Kidney capillary endothelial cell (primary cell): ENCODE measurements at places on chromosomes 3 and 15.

DNA sequence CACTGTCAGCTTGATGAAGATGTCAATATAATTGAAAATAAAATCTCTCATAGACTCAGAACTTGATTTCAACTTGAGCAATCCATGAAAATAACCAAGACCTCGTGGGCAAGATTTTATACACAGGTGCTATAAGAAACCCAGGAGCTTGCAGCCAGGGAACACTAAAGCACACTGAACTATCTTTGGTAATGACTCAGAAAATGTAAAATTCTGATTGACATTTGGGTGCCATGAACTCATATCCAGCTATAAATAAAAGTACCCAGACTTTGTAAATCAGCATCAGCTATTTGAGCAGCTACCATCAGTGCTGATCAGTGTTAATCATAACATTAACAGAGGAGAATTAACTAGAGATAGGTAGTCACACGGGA lies 61.5 kb downstream of the PLCH1 start:
- no peak for DNase-seq

- DNase-seq = no peak
These were observed 283.3 kb downstream of the KLF13 start for GRCh38 chr15:31609906-31610305.

GRCh38 chr3:122055215-122055614 lies at the start of gene CD86:
Gene CD86 (plus strand): TSS chr3:122055362. CDS start chr3:122055490, 128 bp downstream.
- DNase-seq = no peak

DNA sequence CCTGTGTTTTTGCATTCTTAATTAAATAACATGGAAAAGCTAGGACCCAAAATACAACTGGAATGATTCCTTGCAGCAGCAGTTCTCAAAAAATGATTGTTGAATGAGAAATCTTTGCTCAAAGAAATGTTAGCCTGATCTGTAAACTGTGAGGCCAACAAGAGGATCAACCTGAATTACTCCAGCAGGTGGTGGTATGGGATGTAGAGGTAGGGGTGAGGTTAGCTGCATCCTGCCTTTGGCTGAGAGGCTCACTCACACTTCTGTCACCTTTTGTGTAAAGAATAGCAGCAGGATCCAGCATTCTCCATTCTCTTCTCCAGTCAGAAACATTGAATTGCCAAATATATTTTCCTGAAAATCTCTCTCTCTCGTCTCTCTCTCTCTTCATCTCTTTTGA lies 26.5 kb upstream of the FAM98B start:
- DNase-seq = no peak

DNA sequence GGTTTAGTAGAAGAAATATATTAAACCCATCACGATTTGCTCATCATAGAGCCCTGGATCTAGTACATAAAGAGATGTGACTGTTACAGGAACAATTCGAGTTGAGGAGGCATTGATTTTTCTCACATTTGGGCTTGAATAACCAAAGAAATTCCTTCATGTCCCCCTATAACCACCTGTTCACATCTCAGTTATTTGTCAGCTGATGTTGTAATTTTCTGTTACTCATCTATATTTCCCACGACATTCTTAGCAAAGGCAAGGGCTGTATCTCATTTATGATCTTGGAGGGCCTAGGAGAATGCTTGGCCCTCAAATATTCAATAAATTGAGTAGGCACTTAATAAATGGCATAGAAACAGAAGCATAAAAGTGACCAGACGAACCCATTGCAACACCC lies 36.4 kb upstream of the GYG1 start:
- DNase-seq = no peak

- DNase-seq = no peak
These were observed 643.1 kb downstream of the MECOM start for GRCh38 chr3:169020371-169020770.

DNA sequence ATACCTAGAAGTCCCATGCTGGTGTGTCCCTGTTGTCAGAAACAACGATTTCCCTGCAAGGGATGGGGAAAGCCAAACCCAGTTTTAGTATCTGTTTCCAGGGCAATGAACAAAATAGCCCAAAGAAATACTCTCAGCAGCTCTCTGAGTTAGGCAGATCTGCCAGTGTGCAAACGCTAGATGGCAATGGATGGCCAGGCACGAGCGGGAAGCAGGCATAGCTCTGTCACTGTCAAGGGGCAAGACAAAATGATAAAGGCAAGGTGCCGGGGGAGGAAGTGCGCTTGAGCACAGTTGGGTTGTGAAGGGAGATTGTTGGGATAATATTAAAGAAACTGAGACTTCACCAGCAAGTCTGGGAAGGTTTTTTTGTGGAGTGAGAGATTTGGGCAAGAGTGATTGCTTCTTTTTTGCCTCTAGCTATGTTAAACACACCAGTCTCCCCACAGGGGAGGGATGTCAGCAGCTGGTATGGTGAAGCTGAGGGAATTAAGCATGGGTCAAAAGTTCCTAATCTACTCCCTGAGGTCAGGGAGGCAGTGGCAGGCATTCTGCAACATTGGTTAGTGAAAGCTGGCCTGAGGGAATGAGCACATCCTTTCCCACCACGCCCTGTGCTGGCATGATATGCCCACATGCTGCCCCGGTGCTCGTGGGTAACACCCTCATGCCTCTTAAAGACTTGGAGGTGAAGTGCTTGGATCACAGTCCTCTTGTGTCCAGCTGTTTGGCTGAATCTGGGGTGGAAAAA lies 117.5 kb downstream of the PDCD6IP start:
- no peak for DNase-seq

GRCh38 chr3:174495311-174495710 lies 363.8 kb upstream of the NAALADL2 start:
- DNase-seq = no peak

DNA sequence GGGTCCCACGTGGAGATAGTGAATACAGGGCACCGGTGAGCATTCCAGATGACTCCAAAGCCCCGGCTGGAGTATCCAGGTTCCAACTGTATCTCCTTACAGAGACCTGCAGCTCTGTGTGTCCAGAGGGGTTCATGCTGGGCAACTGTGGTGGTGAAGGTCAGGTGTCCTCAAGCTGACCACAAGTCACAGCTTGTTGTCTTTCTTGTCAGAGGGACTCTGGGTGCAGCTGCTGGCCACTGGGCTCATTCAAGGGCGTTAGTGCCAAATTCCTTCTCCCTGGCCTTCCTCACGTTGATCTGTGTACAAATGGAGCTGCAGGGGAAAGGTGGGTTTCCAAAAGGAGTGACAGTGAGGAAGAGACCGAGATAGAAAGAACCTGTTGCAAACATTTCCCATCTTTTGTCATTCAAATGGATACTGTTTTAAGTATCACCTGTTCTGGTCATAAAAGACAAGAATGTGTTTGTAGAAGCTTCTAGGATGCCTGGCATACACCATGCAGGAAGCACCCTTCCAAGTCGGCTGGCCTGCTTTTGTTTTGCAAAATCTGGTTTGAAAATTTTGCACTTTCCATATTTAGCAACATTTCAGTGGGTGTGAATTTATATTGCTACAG lies 52.5 kb downstream of the CEMIP start:
- DNase-seq = no peak

GRCh38 chr3:111517801-111518200 lies 24.2 kb upstream of the CD96 start:
- DNase-seq = no peak

- no peak for DNase-seq
These were observed 193.3 kb upstream of the CGNL1 start for GRCh38 chr15:57183041-57183440.

DNA sequence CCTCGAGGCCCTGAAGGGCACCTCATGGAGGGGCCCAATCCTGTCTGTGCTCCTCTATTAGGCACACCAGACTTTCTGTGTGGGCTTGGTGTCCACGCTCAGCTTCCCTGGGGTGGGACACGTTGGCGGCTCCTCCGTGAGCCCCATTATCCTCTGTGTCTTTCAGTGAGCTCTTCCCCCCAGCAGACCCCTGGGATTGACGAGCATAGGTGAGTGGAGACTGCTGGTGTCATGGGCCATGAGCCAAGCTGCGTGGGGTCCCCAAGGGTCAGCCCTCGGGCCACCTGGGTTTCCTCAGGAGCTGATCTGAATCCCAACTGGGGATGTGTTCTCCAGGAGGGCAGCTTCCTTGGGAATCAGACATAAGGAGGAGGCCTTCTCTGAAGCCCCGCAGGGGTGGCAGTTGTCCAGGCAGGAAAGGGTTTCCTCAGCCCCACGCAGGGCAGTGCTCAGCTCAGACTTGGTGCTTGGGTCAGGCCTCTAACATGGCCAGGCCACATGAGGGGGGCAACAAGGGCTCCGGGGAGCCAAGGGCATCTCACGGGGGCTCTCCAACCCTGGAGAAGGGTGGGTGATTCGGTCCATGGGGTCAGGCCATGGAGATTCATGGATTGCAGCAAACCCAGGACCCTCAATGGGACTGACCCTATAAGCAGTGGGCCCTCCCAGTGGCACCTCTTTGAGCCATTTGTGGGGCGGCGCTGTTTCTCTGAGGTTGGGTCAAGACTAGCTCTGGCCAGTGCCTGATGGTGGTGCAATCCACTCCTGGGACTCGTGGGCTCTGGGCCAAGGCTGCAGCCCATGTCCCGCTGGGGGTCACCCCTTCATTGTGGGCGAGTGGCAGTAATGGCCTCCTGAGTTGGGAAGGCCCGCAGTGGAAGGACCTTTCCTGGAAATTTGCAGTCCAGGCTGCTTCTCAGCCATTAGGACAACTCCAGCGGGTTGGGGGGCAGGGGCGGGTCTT lies 222.5 kb downstream of the SNRPN start:
- no peak for DNase-seq
